Stimulated activated effector memory CD8-positive, alpha-beta T cell treated with anti-CD3 and anti-CD28 coated beads, Interleukin-12 subunit alpha, Interleukin-12 subunit beta, amount 100 ng/mL, for 72 hours (primary cell): ENCODE measurements at places on chromosomes 1 and 21.

DNA sequence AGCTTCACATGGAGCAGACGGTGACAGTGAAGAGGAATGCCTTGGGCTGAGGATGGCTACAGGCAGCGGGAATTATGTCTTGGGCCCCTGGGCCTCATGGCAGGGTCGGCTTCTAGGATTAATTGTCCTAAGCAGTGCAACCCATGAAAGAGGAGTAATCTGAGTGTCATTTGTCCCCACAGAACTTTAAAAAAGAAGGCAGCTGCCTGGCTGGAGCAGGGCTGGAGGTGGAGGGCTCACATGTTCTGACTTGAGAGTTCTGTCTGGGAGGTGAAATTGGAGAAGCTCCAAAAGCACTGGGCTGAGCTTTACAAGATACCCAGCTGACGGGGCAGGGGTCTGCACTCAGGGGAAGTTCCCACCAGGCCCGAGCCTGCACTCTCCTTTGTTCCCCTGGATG, 22.6 kb downstream of the CACNA1S start:
- DNase-seq = no peak

- DNase-seq = no peak
These were observed 117.0 kb downstream of the CD247 start for GRCh38 chr1:167401260-167401873.

GRCh38 chr1:90544356-90544755, 172.7 kb downstream of the BARHL2 start:
- no peak for DNase-seq

- no peak for DNase-seq
These were observed 18.8 kb upstream of the UBXN10 start for GRCh38 chr1:20167126-20167525.

DNA sequence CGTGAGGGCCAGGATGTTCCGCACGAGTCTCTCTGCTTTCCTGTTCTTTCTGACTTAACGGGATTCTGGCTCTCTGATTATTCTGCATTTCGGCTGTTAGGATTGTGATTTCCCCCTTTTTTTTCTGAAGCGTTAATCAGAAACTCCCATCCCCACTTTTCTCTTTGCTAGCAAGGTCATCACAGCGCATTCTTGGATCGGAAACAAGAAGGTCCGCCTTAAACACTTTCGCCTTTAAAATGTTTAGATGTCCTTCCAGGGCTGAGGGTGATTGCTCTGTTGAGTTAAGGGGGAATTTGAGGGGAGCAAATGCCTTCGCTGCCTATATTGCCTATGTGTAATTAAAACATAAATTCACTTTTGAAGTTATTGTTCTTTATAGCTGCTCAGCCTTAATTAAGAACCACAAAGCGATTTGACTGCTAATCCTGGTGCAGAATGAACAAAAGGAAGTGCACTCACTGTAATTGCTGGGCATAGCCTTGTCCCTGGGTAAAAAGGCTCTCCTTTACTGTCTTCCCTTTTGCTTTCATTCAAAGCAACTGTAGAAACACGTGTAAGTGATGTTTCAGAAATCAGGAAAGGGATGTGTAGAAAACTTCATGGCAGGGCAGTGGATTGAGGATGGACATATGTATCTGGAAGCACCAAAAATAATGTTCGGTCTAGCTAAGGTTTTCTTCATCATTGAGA, 1.2 kb downstream of the LAMC1 start:
- DNase-seq = no peak

GRCh38 chr1:117130526-117130925, 9.0 kb upstream of the TRIM45 start:
- DNase-seq = no peak

GRCh38 chr1:78492386-78492950, 1.7 kb downstream of the PTGFR start:
- DNase-seq = no peak
